ENCODE measurements at places on chromosomes 12 and 14.
A peak's percentile ranks its signal among the peaks of the same experiment; 100 is the strongest.

GRCh38 chr14:83058068-83058467 is 1524.4 kb upstream of the SEL1L start:
- DNase-seq: no peak

DNA sequence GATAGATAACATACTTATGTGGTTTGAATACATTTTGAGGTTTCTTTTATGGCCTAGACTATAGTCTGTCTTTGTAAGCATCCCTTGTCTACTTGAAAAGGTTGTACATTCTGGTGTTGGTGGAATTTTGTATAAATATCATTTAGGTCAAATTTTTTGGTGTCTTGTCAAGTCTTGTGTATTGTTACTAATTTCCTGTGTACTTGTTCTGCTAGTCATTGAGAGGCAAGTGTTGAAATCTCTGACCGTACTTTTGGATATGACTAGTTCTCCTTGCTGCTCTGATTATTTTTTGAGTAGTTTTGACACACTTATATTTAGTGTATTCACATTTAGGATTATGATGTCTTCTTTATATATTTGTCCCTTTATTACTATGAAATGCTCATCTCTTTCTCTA is 219.6 kb downstream of the CCDC91 start:
- no peak for DNase-seq

DNA sequence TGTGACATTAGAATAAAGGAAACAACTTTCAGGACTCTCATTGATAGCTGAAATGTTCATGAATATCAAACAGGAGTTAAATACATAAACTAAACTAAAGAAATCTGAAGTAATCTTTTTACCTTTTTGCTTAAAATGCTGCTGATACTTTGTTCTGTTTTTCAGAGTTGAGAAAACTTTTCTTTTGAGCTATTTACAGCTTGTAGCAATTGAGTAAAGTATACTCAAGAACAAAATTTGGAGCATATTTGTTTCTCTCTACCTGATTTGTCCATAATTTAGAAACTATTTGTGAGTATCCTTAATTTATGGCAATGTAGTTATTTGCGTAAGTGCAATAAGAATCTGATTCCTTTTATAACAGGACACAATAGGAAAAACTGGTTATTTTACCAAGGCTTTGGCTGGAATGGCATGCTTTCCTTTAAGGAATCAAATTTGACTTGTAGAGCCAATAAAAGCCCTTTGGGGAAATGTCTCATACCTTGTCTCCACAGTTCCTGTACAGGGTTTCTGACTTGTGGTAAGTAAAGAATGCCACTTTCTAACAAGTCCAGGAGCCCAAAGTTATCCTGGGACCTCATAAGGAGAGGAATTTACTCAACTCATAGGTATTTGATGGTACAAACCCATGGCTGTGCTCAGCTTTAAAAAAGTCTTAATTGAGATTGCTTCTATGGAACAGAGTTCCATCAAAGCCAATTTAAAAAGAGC is 195.7 kb downstream of the TMEM117 start:
- DNase-seq: no peak

DNA sequence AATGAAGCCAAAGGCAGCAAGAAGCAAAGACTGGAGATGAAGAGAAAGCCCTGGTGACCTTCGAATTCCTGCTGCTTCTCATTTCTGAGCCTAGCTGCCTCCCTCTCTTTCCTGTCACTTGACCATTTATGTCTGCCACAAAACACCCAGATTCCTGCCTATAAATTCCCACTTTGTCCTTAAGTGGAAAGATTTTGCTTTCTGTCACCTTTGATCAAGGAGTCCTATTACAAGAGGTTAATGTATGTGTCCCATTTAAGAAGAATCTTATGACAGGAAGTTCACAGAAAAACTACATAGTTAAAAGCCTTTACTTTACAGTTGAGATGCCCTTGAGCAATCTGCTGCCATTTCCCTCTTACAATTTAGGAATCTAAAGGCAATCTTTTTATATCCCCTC is 155.7 kb downstream of the GALC start:
- DNase-seq: no peak

DNA sequence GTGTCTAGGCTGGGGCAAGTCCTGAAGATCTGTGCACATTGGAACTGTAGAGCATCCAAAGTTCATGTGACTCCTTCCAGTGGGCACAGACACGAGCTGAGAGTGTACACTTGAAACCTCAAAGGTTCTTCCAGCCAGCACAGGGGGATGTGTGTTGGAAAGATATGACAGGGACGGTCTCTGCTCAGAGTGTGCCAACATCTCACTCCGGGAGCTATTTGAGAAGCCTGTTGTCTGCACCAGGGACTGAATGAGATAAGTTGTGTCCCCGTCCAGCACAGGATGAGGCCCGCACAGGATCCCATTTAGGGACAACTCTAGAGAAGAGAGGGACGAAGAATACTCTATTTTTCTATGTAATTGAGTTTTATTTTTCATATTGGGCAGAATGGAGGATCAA is 136.3 kb downstream of the SNAPC1 start:
- DNase-seq: no peak

DNA sequence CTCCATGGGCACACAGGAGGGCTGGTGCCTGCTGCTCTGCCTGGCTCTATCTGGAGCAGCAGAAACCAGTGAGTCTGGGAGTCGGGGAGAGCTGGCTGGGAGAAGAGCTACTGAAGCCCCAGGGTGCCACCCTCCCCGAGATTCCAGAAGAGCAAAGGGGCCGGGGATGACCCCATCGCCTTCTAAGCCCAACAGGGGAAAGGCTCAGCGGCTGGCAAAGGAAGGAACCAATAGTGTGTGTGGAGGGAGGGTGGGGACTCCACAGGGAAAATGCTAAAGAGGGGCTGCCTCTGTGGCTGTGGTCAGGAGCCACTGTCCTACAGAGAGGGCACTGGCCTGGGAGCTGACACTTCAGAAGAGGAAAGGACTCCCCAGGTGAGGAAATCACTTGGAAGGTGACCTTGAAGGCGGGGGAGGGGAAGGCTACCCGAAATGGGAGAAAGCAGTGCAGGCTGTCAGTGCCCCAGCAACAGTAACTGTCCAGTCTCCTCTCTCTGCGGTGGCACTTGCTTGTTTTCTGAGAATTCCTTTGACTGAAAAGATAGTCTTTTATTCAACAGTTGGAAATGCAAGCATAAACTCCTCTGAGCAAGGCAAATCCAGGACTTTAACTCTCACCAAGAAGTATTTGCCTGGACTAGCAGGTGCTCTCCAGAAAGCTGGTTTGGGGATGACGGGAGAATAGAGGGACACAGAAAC is 552 bp downstream of the TAPBPL start:
- DNase-seq: no peak

DNA sequence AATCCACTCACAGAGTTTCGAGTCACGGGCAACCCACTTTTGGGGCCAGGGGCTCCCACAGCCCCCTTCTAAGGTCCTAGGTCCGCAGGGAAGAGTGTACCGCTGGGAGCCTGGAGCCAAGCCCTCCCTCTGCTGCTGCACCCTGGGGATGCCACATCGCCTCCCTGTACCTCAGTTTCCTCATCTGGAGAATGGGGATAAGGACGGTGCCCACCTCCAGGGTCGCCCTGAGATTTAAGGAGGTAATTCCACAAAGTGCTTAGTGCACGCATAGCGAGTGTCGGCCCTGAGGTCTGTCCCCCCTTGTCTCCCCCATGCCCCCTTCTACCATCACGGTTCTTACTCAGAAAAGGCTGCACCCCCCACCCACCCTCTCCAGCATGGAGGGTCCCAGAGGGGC is 35.5 kb downstream of the NCOR2 start:
- no peak for DNase-seq

GRCh38 chr14:68780358-68781160 is 12.3 kb downstream of the ZFP36L1 start:
- DNase-seq: peak; percentile 73

DNA sequence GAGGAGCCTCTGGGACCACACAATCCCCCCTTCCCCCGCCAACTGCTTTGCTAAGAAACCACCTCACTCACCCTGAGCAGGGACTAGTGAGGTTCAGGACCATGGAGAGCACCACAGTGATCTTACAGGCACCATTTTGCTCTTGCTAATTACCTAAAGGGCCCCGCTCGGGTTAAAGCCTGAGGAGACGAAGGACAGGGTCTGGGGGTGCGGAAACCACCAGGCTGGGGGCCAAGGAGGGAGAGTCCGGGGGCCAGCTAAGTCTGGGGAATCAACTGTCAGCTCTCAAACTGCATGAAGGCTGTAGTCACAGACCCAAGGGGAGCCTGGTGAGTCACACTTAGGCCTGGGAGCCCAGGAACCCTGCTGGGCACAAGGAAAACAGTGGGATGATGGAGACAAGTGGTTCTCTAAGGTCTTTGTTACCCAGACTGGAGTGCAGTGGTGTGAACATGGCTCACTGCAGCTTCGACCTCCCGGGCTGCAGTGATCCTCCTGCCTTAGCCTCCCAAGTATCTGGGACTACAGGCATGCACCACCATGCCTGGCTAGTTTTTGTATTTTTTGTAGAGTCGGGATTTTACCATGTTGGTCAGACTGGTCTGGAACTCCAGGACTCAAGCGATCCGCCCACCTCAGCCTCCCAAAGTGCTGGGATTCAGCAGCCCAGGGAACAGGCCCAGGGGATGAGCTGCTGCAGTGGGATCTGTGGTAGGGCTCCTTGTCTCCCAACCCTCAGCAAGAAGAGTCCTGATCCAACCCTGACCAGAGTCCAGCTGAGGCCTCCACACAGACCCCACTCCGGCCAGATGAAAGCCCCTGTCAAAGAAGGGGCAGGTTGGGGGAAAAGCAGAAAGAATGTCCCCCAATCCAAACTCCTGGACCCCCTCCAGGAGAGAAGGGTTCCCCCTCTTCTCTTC is 98.8 kb downstream of the CALM1 start:
- peak; percentile 81 for DNase-seq

- DNase-seq: no peak
These were observed 6.0 kb upstream of the PCNX1 start for GRCh38 chr14:70901269-70901668.

- DNase-seq: no peak
These were observed 39.8 kb downstream of the C12orf42 start for GRCh38 chr12:103456006-103456405.

DNA sequence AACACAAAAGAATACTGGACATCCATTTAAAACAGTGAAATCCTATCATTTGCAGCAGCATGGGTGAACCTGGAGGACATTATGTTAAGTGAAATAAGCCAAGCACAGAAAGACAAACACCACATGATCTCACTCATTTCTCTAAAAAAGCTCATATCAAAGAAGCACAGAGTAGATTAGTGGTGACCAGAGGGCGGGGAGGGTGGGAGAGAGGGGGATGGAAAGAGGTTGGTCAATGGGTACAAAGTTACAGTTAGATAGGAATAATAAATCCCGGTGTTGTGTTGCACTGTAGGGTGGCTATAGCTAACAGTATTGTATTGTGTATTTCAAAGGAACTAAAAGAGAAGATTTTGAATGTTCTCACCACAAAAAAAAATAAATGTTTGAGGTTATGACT is 52.4 kb downstream of the DUSP6 start:
- no peak for DNase-seq

GRCh38 chr12:19242581-19242980 is 113.0 kb downstream of the PLEKHA5 start:
- no peak for DNase-seq

GRCh38 chr12:69211160-69211559 is 28.2 kb upstream of the CPSF6 start:
- DNase-seq: no peak

Measured in muscle of arm (tissue), 14 donors.